Activated T-helper 17 cell treated with anti-CD3 and anti-CD28 coated beads, Interleukin-2, amount 50 U/mL, for 72 hours (primary cell): ENCODE measurements at places on chromosomes 5 and 9. TPM values are rescaled to one million over a fixed set of nuclear protein-coding genes. Genes with fewer than 3 reads are reported as not detected.

Gene CORO2A
- total RNA-seq = 9.9 TPM

DNA sequence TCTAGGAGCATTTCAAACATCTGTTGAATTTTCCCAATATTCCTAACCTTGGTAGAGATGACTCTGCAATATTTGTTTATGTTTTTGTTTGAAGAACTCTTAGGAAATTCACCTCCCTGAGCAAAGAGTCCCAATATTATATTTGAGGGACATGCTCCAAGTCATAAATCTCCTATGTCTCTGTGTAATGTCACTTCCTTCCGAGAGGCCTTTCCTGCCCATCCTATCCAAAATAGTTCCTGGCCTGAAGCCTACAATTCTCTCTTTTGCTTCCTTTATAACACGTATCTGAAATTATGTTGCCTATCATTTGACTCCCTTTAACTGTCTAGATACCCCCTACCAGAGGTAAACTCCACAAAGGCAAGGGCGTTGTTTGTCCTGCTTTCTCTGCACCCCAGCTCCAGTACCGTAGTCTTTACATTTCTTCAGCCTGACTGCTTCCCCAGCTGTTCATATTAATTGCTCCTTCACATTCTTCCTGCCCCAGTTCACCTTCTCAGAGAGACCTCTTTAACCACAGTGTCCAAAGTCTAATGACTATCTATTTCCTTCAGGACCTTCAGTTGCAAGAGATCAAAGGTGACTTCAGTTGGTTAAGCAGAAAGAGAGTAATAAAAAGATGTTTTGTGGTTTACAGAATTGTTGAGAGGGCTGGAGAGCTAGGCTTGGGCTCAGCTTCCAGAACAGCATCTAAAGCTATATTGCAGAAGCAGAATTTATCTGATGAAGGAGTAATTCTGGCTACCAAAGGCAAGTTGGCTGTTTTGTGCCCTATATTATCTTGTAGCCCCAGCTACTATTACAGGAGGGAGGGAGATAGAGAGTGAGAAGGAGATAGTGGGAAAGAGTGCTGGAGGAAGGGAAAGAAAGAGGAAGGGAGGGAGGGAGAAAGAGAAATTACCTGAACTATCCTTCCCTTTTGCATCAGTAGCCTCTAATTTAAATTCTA lies 109.3 kb upstream of the TMEM161B start:
- no peak for ATAC-seq

Gene TCF7
- total RNA-seq = 42.2 TPM

- ATAC-seq = no peak
Measured at GRCh38 chr5:137825165-137825564, 42.5 kb upstream of the MYOT start.
